ENCODE measurements at places on chromosomes 1 and 21. TPM values are rescaled to one million over a fixed set of nuclear protein-coding genes. Genes with fewer than 3 reads are reported as not detected.

GRCh38 chr1:171850651-171851350 lies 9.5 kb downstream of the DNM3 start:
- no peak for DNase-seq

- DNase-seq, result no peak
Observed at GRCh38 chr1:234680331-234680904, 70.4 kb upstream of the IRF2BP2 start.

The C1orf87 gene
- 0.28 TPM for polyA plus RNA-seq

- DNase-seq, result no peak
Observed at GRCh38 chr1:49045371-49045770, 268.7 kb upstream of the BEND5 start.

DNA sequence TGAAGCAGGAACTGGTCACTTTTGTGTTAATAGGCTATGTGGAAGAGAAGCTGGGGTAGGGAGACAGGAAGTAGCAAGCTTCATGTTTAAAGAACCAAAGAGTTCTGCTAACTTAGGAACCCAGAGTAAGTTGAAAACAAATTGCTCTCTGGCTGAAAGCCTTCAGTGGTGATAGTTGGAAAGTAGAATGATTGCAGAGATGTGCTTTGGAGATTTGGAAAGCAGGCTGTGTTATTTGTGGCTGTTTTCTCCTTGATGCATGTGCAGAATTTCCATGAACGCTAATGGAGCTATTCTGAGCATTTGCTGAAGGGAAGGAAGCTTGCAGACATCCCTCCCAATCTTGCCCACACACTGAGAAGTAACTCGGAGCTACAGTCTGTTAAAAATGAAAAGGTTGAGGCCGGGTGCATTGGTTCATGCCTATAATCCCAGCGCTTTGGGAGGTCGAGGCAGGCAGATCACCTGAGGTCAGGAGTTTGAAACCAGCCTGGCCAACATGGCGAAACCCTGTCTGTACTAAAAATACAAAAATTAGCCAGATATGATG lies 45.7 kb downstream of the TCEANC2 start:
- DNase-seq, result no peak

GRCh38 chr1:196678510-196678884 lies 26.7 kb downstream of the CFH start:
- no peak for DNase-seq

The FAM72C gene
- polyA plus RNA-seq, result 1.2 TPM

The KRTAP11-1 gene
- polyA plus RNA-seq, result not detected

- no peak for DNase-seq
Observed at GRCh38 chr1:50271968-50272578, 151.2 kb downstream of the DMRTA2 start.

- no peak for DNase-seq
Observed at GRCh38 chr1:97904534-97904933, 16.3 kb downstream of the DPYD start.

DNA sequence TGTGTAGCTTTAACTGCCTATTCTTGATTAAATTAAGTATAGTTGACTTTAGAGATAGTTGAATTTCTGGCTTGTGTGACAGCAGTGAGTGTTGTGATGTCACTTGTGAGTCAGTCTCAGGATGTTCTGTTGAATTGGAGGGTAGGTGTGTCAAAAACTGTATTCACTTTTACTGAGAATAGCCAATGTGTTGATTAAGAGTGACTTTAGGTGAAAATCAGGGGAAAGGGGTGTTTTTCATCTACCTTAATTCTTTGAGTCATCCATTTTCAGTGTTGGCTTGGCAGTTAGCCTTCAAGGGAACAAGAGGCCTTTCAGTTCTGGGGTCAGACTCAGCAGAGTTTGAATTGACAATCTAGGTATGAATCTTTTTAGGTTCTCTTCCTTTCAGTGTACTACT lies 75.9 kb downstream of the CDC14A start:
- DNase-seq, result no peak

The GPR3 gene
- 0.98 TPM for polyA plus RNA-seq

The OR2L8 gene
- polyA plus RNA-seq, result not detected
